ENCODE measurements at places on chromosomes 5 and 9.

- DNase-seq: no peak
Observed at GRCh38 chr5:88483964-88484672, 215.5 kb upstream of the TMEM161B start.

DNA sequence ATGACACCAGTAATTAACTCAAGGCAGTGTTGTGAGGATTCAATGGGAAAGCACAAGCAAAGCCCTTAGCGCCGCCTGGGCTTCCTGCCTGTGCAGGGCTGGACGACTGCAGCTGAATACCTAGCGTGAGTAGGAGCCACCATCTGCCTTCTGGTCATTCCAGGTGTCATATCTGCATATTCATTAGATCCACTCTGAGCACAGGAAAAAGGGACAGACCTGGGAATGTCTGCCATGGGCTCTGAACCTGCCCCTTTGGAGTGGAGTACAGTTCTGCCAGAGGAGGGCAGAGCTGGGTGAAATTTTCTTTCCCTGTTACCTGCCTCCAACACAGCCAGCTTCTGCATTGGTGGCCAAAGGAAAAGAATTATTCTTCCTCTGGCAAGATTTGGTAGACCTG, 298.8 kb downstream of the NSG2 start:
- no peak for DNase-seq

DNA sequence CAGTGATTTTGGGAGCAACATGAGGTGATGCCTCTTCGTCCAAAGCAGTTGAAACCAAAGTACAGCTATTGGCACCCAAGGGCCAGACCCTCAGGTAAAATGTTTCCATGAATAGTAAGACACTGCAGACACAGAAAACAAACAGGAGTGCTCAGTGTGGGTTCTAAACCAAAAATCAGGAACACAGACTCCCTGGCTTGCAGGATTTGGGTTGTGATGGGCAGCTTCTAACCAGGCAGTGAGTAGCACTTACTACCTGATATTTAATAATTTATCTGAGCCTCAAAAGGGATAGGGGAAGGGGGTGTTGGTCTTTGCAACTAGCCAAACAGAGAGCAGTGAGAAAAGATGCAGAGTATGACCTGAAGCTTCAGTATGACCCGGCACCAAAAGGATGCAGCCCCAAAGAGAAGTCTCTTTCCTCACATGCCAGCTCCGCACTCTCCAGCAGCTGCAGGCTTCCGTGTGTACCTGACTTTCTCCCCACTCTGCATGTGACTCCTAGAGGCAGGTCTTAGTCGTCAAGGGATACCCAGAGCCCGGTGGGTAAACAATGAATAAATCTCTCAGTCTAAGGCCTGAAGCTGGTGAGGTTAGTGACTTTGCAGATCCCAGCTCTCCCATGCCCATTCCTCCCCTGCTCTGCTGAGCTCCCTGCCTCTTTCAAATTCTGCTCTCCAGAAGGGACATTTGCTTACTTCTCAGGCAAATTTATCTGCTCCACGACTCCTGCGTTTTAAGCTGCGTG, 105.4 kb upstream of the SPOCK1 start:
- no peak for DNase-seq

DNA sequence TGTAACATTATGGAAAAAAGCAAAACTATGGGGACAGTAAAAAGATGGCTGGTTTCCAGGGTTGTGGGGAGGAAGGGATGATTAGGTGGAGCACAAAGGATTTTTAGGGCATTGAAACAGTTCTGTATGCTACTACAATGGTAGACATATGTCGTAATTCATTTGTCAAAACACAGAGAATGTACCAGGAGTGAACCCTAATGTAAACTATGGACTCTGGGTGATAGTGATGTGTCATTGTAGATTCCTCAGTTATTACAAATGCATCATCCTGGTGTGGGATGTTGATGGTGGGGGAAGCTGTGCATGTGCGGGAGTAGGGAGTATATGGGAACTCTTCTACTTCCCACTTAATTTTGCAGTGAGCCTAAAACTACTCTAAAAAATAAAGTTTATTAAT, 135.0 kb upstream of the GABRP start:
- DNase-seq: no peak

DNA sequence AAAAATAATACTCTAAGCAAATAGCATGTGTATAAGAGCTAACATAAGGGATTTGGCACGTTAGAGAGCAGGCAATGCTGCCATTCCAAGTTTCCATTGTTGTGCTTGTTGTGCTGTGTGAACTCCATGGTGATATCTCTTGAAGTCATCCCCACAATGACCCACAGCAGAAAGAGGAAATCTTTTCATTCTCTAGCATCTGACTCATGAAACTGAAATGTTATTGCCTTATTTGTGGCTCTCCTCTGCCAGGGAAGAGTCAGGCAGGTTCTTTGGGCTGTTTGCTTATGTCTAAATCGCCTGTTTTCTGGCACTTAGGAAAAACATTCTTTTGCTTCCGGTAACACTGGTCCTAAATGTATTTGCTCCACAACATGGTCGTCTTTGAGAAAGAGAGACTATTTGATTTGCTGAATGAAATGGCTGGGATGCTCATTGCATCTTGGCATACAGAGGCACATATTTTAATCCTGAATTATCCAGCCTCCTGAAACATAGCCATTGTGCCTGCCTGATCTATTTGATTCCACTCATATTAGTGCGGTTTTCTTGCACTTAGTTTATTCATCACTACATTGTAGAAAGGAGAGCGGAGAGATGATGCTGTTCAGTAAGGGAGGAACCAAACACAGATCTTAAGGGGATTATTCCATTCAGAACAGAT, 188.8 kb downstream of the CSNK1G3 start:
- no peak for DNase-seq

DNA sequence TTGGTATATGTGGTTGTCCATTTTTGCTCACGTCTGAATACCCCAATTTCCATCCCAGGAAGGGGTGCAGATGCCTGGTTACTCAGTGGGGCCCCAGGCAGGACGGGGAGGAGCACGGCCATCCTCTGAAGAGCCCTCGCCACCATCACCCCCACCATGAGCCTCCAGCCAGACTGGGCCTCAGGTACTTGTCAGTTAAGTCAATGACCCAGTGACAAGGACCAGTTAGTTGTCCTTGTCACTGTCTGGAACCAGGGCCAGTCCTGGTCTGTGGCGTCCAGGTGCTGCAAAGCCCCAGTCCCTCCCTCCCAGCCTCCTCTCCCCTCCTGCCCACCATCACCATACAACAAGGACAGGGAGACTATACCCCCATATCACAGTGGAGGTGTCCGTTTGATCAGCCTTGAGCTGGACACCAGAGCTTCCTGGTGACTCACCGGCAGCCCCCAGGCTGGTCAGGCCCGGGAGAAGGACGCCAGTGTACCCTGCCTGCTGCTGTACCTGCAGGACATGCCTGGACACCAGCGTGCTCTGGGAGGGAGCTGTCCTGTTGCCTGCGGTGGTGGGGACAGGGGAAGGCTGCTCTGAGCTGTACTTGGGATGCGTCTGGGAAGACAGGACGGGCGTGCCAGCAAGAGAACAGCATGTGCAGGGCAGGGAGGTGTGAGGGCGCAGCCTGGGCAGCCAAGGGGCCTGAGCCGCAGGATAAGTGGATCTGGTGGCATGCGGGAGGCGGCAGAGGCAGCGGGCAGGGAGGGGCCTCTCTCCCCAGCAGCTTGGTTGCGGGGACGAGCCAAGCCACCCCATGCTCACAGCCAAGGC, 32.6 kb upstream of the TTLL11 start:
- no peak for DNase-seq

DNA sequence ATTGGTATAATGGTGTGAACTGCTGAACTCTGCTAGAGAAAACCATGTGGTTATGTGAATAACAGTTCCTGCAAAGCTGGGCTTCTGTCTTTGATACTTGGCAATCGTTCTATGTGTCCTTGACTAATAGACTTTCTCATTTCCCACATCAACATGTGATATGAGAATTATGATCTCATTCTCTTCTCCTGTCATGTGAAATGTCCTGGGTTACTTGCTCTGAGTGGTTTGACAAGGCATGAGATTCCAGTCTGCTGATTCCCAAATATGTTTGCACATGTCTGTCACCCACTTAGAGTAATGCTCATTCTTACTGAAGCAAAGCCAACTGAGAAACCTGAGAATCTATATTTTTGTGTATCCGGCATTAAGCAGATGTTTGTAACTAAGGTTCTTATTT, 141.2 kb downstream of the PARP8 start:
- no peak for DNase-seq

- DNase-seq: no peak
Observed at GRCh38 chr9:14383294-14383693, 69.4 kb upstream of the NFIB start.

DNA sequence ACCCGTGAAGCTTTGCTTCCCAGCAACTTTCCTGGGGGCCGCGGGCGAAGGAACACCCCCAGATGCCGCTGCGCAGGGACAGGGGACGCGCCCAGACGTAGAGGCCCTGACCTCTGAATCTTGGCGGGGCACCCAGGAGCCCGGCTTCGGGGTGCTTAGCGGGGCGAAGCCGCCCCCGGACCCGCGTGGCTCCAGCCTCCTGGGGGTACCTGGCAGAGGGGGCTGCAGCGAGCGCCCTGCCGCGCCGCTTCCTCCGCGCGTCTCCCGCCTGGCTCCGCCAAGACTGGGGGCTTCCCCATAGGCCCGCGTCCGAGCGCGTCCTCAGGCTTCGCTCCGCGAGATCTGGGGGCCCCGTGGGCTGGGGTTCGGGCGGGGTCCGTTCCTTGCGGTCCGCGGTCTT, 23.0 kb upstream of the ZNF782 start:
- DNase-seq: no peak

GRCh38 chr5:144468571-144468970, 297.9 kb downstream of the KCTD16 start:
- DNase-seq: no peak

GRCh38 chr9:121858788-121859187, 207.4 kb downstream of the DAB2IP start:
- no peak for DNase-seq

DNA sequence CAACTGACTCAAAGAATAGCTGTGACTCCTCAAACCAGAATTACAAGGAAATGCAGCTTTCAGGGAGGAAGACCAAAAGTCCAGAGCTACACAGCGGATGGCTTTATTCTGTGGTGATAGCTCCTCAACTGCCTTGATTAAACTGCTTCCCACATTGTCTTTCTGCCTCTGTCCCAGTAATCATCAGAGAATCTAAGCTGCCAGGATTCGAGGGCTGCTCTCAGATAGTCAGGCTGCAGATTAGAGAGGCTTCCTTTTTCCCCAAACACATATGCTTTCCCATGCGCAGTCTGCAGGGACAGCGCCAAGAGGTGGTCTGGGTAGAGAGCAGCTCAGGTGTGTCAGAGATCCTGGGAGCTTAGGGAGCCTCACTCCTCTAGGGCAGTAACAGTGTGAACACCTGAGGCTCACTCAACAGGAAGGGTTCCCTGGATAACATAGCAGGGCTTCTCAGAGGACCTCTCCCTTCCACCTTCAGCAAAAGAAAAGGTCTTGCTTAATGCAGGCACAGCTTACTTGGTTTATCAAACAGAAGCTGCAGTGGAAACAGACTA, 439.9 kb upstream of the TLE4 start:
- DNase-seq: no peak

DNA sequence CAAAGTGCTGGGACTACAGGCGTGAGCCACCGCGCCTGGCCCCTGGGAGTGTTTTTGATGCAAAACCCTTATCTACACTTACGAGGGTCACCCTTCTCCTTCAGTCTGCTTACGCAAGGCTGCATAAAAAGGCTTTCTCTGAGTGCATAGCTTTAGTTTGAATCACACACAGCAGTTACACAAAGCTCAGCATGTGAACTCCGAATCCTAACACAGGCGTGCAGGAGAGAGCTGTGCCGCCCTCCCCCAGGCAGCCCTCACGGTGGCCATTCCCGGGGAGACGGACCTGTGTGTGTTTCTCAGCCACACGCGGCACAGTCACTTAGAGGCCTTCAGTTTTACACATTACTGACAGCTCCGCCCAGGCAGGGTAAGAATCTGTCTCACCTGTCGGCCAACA, 26.7 kb downstream of the EXD3 start:
- DNase-seq: no peak

DNA sequence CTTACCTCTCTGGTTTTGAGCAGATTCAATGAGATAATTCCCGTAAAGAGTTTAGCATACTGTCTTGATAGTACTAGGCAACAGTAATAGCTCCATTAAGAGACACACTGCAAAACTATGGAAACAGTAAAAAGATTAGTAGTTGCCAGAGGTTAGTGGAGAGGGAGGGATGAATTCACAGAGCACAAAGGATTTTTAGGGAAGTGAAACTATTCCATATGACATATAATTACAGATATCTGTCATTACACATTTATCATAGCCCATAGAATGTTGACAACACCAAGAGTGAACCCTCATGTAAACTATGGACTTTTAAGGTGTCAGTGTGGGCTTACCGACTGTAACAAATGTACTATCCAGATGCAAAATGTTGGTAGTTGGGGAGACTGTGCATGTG, 176.4 kb upstream of the PLCXD3 start:
- no peak for DNase-seq

- no peak for DNase-seq
Observed at GRCh38 chr9:19512103-19512832, 103.5 kb downstream of the ACER2 start.

- DNase-seq: no peak
Observed at GRCh38 chr9:86902586-86902985, 44.7 kb downstream of the GAS1 start.

DNA sequence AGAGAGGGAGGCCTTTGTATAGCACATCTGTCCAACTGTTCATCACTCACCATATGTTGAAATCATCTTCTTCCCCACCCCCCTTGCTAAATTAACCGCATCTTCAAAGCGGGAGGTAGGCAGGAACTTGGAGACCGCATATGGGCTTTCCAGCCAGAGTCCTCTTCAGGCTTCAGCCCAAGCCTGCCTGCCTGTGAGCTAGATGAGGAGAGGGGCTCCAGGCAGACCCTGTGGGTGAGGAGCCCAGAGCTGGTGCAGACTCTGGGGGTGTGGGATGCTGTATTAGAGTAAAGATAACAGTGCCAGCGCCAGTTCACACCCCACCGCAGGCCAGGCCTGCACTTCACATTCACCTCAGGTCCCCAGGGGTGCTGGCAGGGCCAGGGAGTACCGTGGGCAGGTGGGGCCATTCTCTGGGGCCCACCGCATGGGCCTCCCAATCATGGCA, 16.2 kb downstream of the PRRC2B start:
- no peak for DNase-seq

DNA sequence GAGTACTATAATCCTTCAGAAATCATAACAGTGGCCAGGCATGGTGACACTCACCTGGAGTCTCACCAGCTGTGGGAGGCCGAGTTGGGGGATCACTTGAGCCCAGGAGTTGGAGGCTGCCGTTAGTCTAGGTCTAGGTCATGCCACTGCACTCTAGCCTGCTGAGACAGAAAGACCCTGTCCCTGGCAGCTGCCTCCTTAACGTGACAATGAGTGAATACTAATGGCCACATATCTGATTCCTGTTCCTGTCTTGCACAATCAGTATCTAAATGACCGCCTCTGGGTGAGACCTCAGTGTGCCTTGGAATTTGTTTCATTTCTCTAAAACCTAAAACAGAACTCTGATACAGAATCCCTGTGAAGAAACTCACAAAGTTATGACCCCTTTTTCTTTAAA, 131.0 kb upstream of the DAB2 start:
- DNase-seq: no peak

DNA sequence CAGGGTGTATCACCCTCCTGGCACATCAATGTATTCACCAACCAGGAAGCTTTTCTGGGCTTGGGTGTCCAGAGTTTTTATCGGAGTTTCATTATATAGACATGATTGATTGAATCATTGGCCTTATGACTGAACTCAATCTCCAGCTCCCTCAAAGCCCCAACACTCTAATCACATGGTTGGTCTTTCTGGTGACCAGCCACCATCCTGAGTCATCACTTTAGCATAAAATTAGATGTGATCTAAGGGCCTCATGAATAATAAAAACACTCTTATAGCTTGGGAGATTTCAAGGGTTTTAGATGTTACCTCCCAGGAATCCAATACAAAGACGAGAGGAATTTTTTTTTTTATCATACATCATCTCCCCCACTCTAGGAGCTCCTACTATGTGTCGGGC, 7.7 kb upstream of the PBX3 start:
- no peak for DNase-seq

Data from activated CD4-positive, alpha-beta T cell treated with anti-CD3 and anti-CD28 coated beads for 24 hours (primary cell).